ENCODE measurements at places on chromosomes 1 and 21. TPM values are rescaled to one million over a fixed set of nuclear protein-coding genes. Genes with fewer than 3 reads are reported as not detected.

Gene DISC1
- polyA plus RNA-seq = 1.1 TPM

Gene CDC42SE1
- 30.5 TPM for polyA plus RNA-seq

Gene SLFNL1
- polyA plus RNA-seq = not detected

Gene LRRC53
- polyA plus RNA-seq = not detected

Gene MYBPH
- not detected for polyA plus RNA-seq

Gene ITGB2
- polyA plus RNA-seq = 0.89 TPM

Gene DNAH14
- polyA plus RNA-seq = 8.4 TPM

Gene KRTAP12-2
- polyA plus RNA-seq = 0.46 TPM

Gene LCE1E
- not detected for polyA plus RNA-seq

Gene RNU1-1
- 145 TPM for polyA plus RNA-seq

Gene SRM
- polyA plus RNA-seq = 182 TPM

Gene SPAG17
- 0.62 TPM for polyA plus RNA-seq

Gene RHBG
- 3.1 TPM for polyA plus RNA-seq

Gene NPR1
- 10.5 TPM for polyA plus RNA-seq

Gene IFNGR2
- polyA plus RNA-seq = 33.4 TPM

Gene RORC
- polyA plus RNA-seq = 0.52 TPM

Gene PLA2G2C
- polyA plus RNA-seq = not detected

Gene DCDC2B
- polyA plus RNA-seq = not detected

Gene SLC30A1
- polyA plus RNA-seq = 4.5 TPM

Gene YARS1
- 55.6 TPM for polyA plus RNA-seq

Gene COA6
- polyA plus RNA-seq = 22.9 TPM

Gene SLC22A15
- 2.1 TPM for polyA plus RNA-seq

Gene LHX8
- 0.50 TPM for polyA plus RNA-seq

Gene SLAMF8
- polyA plus RNA-seq = not detected

Gene LCK
- 99.2 TPM for polyA plus RNA-seq

Gene F13B
- not detected for polyA plus RNA-seq

Gene CCSAP
- 2.4 TPM for polyA plus RNA-seq

Gene CHI3L1
- 1.0 TPM for polyA plus RNA-seq

Gene FAM110D
- polyA plus RNA-seq = 0.20 TPM

Gene FMO2
- not detected for polyA plus RNA-seq

Gene THEM5
- not detected for polyA plus RNA-seq

Gene EPS8L3
- not detected for polyA plus RNA-seq

Gene DNM3
- 2.3 TPM for polyA plus RNA-seq

Gene LENEP
- polyA plus RNA-seq = not detected

Gene IBA57
- polyA plus RNA-seq = 2.6 TPM

Gene DLGAP3
- polyA plus RNA-seq = 6.7 TPM

Gene HSD3B1
- polyA plus RNA-seq = not detected

Gene KCNJ9
- polyA plus RNA-seq = 0.11 TPM

Gene POU3F1
- 4.2 TPM for polyA plus RNA-seq

Gene SELP
- polyA plus RNA-seq = not detected

Gene TRIM67
- not detected for polyA plus RNA-seq

Gene SELENON
- polyA plus RNA-seq = 67.3 TPM

Gene BTBD8
- 0.44 TPM for polyA plus RNA-seq

Gene SLAMF7
- not detected for polyA plus RNA-seq

Gene FCER1A
- polyA plus RNA-seq = not detected

Gene GRIK3
- polyA plus RNA-seq = 2.1 TPM

Gene ADGRB2
- polyA plus RNA-seq = 15.6 TPM

Gene KLHDC7A
- polyA plus RNA-seq = 3.9 TPM

Gene AQP10
- polyA plus RNA-seq = not detected

All from H1 (cell line).